Suppressor macrophage (primary cell): ENCODE measurements at places on chromosomes 2 and 18.

DNA sequence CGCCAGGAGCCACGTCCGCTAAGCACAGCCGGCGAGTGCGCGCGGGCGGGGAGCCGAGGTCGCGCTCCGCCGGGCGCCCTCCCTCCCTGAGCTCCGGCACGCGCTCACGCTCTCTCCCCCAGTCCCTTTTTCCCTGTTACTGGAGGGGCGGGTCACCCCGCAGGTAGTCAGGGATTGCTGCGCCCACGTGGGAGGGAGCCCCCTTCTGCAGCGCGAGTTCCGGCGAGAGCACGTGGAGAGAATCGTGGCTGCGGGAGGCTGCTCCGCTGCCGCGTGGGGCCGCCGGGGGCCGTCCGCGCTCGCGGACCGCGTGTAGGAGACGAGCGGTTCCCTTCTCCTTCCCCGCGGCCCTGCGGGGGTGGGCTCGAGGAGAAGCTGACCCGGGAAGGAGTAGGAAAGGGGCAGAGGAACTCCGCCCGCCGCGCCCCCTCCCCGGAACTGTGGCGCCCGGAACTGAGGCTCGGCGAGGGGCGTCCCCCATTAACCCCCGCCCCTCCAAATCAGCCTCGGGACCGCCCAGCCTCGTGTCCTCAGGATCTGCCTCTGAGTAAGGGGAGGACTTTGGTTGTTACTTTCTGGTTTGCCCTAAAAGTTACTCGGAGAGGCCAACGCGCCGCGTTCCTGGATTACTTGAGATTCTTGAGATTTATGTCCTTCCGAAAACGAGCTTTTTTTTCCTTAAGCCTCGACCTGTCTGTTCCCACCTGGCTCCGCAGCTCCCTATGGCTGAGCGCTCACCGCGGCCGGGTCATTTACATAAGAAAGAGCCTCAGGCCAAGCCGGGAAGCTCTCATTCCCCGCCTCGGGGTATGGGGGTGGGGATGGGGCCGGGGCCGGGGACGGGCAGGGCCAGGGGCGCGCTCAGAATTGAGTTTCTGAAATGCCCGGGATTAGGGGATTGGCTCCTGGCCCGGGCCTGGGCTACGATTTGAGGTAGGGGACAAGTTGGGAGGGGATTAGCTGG lies 1.1 kb downstream of the HK2 start:
- peak; percentile 89 for DNase-seq

- peak; percentile 15 for DNase-seq
Measured at GRCh38 chr2:169768262-169768995, 30.2 kb upstream of the SSB start.

DNA sequence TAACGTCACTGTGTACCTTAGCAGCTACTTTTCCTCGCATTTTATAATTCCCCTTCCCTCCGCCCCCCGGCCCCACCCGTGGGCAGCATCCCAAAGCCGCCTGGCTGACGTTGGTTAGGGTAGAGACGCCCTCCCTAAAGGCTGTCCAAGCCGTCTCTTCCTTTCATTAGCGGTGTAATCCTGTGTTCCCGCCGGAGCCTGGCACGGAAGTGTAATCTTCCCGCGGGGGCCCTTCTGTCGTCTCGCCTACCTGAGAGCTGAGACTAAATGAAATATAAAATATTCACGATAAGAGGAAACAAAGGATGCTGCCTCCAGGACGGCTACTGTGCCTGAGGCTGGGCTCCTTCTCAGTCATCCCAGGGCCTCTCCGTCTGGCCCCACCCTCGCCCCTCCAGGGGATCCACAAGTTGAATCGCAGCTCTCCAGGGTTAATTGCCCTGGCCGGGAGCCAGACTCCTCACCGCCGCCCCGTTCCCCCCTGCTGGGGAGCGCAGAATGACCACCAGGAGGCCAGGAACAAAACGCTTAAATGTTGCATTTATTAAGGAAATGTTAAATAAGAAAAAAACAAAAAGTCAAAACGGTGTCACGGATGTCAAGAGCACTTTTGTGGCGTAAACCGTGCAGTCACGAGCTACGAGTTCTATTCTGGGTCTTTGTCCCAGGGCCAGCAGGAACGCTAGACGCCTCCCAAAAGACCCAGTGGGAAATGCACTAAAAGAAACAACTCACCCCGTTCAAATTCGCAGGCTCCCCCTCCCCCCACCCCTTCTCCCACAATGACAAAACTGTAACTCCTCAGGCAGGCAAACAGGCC lies 1.5 kb downstream of the RPRM start:
- no peak for DNase-seq

DNA sequence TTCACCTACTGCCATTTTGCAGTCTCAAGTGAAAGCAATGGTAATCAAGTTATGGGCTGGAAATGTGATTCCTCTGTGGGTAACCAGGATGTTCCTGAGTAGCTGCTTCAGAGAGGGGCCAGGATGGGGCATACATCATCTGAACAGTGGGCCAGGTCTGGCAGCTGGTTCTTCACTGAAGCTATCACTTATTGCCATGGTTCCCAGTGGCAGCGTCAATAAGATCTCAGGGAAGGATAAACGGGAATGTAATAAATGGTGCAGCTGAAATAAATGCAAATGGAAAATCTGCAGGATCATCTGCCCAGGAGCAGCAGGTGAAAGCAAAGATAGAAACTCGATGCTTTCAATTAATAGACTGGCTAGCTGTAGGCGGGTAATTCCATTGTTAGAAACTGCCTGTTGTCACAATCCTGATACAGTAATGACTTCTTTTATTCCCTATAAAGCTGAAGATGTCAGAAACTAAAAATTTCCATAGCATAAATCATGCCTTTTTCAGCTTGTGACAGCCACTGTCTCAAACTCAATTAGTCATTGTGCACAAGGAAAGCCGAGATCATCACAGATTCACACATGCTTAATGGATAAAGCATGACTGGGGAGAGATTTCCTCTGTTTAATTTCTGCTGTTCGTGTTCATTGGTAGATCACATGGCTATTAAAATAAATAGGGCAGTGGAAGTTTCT lies 56.2 kb upstream of the CCDC85A start:
- DNase-seq, result no peak

DNA sequence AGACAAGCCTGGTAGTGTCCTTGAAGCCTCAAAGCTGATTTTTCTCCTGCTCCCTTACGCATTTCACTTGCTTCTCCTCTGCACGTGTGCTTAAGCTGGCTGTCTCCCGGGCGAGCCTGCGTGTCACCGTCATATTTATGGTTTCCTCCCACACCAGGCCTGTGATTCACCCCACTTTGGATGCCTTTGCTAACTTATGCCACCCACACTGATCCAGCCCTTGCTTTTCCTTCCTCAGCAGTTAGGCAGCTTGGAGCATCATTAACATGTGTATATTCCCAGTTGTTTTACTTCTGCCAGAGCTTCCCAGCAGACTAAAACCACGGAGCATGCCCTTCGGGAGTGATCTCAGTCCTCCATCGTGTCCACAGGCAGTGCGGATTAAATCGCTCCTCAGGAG lies 2.2 kb downstream of the ST3GAL5 start:
- peak; percentile 94 for DNase-seq

DNA sequence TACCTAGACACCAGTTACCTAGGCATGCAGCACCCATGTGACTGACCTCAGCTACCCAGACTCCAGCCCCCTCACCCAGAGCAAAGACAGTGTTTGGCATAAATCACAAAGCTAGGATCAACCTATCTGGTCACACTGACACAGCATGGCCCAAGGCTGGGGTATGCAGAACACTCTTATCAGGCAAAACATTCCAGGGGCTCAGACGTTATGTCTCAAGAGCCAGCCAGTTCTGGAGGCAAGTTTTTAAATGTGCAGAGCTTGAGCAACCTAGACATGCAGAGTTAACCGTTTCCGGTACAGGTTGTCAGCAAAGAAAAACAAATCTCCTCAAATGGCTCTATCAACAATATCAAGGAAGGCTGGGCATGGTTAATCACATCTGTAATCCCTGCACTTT lies 92.8 kb downstream of the AP1S3 start:
- DNase-seq, result no peak

DNA sequence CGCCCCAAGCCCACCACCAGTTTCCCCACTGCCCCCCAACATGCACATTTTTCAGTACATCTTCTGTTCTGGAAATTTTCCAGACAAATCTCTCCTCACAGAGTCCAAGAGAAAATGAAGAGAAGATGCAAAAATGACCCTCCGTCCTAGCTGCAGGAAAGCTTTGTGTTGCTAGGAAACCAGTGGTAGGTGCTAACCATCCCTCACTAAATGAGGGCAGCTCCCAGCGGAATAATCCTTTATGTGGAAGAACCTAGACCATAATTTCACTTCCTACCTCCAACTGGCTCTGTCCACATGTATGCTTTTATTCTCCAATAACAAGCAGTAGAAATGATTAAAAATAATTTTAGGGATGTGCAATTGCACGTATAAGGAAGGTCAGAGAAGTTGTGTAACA lies 311.9 kb upstream of the EPHA4 start:
- DNase-seq, result no peak

GRCh38 chr2:157229572-157229971 lies 27.9 kb upstream of the GALNT5 start:
- DNase-seq, result no peak

DNA sequence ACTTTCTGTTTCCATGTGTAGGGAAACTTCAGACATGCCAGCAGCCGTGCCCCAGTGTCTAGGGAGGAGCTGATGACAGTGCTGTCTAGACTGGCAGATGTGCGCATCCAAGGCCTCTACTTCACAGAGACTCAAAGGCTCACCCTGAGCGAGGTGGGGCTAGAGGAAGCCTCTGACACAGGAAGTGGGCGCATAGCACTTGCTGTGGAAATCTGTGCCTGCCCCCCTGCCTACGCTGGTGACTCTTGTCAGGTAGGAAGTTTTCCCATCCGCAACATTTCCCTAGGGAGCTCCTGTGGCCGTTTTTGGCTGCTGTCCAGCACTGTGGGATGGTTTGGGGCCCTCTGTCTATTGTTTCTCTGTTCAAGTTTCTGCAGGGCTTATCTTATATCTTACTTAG lies 143.1 kb upstream of the TTC39C start:
- no peak for DNase-seq
